ENCODE measurements at places on chromosomes 3 and 15.
A peak's percentile ranks its signal among the peaks of the same experiment; 100 is the strongest.

DNA sequence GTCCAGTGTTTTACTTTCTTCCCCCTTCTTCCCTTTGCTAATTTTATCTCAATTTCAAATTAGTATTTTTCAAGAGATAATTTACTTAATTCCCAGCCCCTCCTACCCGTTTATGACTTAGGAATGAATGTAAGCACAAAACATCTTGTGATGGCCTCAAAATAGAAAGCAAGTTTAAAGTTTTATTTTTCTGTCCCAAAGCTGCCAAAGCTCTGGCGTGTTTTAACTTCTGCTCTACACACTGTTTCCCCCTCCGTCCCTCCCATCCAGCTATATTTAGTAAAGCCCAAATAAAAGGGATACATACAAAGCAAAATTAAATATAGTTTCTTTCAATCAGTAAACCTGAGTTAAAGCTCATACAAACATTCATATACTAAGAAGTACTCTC is 59.9 kb downstream of the IGF2BP2 start:
- DNase-seq: no peak

DNA sequence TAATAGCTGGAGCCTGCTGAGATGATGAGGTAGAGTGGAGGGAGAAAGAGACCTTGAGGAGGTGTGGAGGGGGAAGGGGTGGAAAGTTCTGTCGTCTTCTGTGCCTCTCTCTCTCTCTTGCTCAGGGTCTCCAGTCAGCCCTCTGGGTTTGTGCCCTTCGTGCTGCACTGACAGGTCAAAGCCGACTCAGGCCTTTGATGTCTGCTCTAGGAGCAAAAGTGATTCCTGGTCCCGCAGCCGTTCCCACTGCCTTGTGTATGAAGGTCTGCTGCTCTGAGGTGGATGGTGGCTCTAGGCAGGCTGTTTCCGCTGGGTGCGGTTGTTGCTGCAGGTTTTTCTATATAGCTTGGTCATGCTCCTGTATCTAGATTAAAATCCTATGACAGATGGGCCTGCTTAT is 89.4 kb downstream of the IGF1R start:
- no peak for DNase-seq

DNA sequence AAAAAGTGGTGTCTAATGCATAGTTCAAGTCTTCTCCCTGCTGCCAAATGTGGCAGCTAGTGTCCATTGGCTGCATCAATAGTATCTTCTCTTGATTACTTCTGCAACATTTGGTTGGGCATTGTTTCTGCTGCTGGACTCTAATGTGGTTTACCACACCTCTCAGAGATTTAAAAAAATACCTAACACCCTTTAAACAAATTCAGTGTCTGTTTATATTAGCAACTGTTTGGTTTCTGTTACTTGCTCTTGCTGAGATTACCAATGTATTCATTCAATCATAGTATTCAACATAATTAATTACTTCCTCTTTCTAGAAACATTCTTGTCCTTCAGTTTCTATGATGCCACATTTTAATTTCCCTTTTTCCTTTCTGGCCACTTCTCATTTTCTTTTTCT is 20.3 kb upstream of the NECTIN3 start:
- no peak for DNase-seq

- DNase-seq: no peak
These were observed 3.6 kb downstream of the TAGLN3 start for GRCh38 chr3:112002096-112002971.

- no peak for DNase-seq
These were observed 13.6 kb upstream of the SRP14 start for GRCh38 chr15:40052604-40053003.

GRCh38 chr3:149813367-149814281 is 609 bp downstream of the RNF13 start:
- peak; percentile 93 for DNase-seq

DNA sequence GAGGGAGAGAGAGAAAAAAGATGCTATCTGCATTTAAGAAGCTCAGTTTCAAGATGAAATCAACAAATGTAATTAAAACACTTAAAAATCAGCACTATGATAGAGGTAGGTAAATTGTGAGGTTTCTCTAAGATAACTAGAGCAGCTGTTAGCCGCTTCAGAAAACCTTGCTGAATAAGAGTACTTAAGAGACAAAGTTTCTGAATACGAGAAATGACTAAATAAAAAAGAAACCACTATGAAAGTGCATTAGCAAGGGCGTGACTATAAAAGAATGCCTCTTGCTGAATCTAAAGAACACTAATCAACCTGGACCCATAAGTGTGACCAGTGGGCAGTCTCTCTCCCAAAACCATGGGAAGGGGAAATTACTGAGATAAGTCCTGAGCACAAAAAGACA is 41.8 kb downstream of the IQCB1 start:
- no peak for DNase-seq

DNA sequence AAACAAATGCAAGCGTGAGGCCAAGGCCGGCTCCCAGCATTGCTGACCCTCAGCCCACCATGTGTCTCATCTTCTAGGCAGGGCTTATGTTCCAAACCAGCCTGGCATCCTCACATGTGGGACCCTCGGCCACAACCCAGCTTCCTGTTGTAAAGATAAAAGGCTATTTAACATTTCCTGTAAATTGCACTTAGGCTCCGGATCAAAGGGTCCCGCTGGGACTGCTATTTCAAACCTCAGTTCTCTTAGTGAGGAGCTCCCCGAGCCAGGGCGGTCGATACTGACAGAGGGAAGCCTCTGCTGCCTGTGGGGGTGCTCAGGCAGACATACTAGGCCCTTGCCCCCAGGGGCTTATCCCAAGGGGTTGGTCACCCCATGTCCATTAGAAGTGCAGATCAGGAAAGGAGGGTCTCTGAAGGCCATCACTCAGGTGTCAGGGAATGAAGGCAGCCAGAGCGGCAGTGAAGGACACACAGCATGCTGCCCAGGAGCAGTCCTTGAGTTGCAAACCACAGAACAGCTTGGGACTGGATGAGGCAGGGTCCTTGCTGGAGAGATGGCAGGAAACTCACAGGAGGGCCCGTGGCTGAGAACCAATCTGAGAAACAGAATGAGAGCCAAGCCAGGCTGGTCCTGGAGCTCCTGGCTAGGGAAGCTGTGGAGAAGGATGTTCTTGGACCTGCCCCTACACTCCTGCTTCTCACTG is 239.9 kb downstream of the TLE3 start:
- DNase-seq: peak; percentile 70

Data from ELF-1 (cell line).